ELF-1 (cell line): ENCODE measurements at places on chromosomes 5 and 9.
A peak's percentile ranks its signal among the peaks of the same experiment; 100 is the strongest.

GRCh38 chr9:76433836-76434235, 25.1 kb upstream of the GCNT1 start:
- DNase-seq: no peak

- DNase-seq: no peak
Measured at GRCh38 chr5:14331386-14331781, 188.2 kb downstream of the TRIO start.

GRCh38 chr5:83313436-83313835, 158.1 kb upstream of the VCAN start:
- no peak for DNase-seq

DNA sequence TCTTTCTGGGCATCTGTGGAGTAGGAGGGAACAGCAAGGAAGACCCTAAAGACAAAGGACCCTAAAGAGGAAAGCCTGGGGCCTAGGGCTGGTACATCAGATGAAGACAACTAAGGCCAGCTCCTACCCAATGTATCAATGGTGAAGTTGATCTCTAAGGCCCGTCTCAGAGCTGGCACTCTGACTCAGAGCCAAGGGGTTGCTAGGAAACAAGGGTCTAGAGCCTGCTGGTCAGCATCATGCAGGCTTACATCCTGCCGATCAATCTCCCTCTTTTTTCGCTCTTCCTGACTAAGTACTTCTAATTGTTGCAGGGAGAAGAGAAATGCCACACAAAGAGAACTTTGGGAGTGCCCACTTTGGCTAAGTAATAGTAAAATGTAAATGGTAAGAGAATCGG, 26.2 kb downstream of the TRIM32 start:
- DNase-seq: no peak

- DNase-seq: no peak
Measured at GRCh38 chr5:56317923-56318561, 84.9 kb upstream of the ANKRD55 start.

- DNase-seq: peak; percentile 84
Measured at GRCh38 chr9:93304574-93305496, 120.9 kb downstream of the WNK2 start.

DNA sequence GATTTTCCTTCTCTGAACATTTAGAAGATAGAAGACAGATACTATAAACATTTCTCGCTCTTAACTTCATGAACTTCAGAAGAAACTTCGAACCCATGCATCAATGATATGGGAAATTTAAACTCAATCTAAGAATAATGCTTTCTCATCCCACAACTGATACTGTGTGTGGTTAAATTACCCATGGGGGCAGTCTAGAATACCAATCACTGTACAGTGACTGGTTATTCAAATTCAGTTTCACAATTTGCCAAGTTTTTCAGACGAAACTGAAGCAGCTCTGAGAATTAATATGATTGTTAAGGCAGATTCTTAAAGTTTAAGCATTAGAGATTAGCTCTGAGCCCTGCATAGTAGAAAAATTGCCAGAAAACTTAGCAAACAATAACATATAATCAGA, 431.0 kb downstream of the SH3GL2 start:
- DNase-seq: no peak

DNA sequence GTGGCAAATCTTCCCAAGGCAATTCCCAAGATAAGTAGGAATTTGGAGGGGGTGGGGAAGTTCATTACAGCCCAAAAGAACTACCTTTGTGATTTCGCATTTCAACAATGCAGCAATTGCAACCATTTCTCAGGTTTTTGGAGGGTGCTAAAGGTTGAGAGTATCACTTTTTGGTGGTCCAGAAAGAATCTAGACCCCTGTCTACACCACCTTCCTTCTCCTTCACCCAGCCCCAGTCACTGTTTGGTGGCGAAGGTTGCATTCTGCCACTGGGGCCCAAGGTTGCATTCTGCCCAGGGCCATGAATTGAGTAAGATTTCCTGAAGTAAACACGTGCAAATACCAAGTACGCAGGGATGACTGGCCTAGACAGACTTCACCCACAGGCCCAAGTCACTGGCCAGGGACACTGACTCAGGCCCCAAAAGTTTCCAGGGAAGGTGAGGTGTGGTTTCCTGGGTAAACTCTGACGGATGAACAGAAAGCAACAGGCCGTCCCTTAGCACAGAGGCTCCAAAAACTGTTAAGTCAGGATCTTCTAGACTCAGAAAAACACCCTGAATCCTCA, 5.7 kb downstream of the PDE6A start:
- peak; percentile 41 for DNase-seq

DNA sequence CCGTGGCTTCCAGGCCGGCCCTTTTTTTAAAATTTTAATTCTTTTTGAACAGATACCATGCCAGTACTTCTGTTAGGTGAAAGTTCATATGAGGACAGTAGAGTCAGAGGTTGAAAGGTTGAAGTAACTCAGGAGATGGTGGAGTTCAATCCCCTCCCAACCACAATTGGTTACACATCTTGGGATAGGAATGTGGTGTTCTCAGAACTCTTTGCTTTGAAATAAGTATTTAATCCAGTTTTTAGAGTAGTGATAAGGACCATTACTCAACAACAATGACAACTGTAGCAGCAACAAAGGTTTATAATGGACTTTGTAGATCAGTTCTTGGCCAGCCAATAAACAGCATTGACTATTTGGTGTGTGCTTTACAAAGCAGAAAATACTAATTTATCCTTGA, 116.0 kb downstream of the ARHGAP26 start:
- no peak for DNase-seq

- no peak for DNase-seq
Measured at GRCh38 chr5:106822851-106823250, 847.9 kb downstream of the EFNA5 start.

DNA sequence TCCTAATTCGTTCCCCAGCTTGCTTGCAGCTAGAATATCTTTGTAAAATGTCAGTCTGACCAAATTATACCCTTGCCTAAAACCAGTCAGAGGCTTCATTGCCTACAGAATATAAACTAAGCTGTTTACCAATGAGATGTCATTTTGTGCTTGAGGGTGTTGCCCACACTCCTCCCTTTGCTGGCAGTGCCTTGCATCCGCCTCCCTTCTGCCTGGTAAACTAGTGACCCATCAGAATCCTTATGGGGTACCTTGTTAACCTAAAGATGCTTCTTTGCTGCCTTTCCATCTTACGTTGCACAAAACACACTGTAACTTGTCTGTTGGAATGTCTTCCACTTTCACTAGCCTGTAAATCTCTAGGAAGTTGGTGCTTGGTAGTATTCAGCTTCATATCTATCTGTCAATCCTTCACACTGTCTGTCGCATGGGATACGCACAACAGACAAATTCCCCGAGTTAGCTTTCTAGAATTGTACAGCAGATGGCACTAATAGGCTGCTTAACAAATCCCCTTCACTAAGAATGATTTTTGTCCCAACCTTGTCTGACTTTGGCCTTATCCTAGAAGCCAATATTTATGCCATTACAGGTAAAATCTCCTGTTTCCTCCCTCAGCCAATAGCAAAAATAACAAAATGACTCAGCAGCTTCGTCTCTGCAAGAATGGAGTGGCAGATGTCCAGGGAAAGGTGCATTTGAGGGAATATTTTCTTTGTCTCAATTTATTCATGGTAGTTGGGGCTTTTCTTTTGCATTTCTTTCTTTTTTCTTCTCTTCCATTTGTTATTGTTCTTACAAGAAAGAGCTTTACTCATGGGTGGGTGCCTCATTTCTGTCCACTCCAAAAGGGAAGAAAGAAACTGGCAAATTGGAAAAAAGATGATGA, 3.0 kb downstream of the NUDT2 start:
- no peak for DNase-seq

DNA sequence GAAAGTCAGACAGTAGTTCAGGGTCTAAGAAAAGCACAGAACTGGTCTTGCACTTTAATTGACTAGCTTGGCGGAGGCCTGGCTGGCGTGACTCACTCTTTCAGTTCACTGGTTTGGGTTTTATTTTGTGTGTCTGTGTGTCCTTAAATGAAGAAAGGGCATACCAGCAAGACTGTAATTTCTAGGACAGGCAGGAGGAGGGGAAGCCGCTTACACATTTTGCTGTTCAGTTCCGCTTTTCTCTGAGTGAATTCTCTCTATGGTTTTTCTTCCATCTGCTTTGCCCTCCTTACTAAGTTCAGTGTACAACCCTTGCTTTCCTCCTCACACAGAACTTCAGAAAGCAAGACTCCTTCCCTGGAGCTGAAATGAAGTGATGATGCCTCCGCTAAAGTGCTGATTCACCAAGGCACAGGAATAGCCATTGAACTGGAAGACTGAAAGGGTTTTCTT, 150.8 kb downstream of the MEF2C start:
- DNase-seq: no peak

- DNase-seq: no peak
Measured at GRCh38 chr5:6394429-6395101, 16.2 kb upstream of the MED10 start.

- DNase-seq: no peak
Measured at GRCh38 chr5:115671939-115672338, 46.1 kb upstream of the TMED7 start.

- no peak for DNase-seq
Measured at GRCh38 chr5:132229236-132229635, 1.6 kb upstream of the P4HA2 start.

DNA sequence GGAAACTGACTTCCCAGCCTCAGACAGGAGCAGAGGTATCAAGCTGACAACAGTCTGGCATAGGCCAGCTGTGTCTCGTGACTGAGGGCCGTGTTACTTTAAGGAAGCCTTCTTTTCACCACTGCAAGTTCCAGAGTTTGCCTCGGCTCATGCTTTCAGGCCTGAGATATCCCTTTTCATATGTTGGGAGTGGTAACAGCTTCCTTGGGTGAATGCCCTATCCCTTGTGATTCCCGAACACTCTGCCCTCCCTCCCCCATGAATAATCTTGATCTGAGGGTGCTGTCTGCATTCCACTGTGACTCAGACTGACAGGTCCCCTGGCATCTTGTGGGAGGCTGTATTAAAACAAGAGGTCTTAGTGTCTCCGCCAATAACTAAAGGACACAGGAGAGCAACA, 49.7 kb upstream of the ARL15 start:
- peak; percentile 2 for DNase-seq

GRCh38 chr5:93572101-93572607, 8.9 kb downstream of the NR2F1-AS1 start:
- peak; percentile 50 for DNase-seq

DNA sequence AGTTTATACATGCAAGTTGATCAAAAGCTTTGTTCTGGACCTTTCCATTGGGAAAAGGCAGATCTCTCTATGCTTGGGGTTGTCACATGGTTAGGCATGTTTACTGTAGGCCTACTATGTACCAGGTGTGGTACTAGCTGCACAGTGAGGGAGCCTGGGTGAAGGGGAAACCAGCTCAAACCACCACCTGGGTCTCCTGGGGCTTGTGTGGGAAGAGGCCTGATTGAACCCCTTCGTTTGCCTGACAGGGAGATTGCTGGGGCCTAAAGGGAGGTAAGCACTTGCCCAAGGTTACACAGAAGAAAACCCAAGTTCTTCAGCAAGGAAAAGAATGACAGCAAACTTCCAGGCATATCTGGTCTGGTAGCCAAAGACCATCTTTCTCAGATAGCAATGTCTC, 145.9 kb downstream of the MELK start:
- no peak for DNase-seq

DNA sequence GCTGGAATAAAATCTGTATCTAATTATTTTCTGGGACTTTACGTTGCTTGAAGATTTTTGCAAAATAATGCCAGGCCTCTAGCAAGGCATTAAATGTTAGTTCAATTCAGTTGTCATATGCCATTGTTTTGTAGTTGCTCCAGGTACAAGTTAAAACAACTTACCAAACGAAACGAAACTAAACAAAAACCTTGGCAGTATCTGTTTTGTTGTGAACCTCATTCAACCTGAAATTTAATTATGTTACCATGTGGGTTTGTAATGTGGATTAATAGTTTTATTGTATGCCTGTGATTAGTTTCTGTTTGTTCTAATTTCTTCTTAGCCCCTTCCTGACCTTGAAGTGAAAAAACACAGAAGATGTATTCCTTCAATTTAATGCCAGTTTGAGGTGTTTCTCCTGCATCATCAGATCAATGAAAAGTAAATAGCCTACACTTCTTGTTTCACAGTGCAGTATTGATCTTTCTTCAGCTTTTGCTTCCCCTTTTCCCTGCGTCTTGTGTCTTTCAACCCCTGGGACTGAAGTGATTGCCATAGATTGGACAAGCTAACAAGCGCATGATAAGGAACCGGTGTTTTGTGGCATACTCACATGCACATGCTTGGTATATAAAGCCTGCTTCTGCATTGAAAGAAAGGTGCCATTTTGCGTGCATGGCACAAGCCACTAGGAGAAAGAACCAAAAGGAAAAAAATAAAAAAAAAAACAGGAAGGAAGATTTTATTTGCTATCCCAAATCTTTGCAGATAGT, 699.0 kb upstream of the ARRDC3 start:
- DNase-seq: no peak

DNA sequence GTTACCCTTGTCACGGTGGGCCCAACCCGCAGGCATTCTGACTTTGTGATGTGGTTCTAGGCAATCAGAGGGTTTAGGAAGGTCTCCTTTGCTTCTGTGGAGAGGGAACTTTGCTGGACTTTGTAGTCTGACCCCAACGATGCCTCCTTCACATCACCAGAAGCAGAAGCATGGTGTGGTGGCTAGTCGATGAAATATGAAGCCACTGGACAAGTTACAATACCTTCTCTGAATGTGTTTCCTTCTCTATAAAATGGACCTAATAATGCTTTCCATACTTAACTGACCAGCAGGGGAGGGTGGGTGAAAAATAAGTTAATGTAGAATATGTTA, 607 bp downstream of the SPEF2 start:
- no peak for DNase-seq

DNA sequence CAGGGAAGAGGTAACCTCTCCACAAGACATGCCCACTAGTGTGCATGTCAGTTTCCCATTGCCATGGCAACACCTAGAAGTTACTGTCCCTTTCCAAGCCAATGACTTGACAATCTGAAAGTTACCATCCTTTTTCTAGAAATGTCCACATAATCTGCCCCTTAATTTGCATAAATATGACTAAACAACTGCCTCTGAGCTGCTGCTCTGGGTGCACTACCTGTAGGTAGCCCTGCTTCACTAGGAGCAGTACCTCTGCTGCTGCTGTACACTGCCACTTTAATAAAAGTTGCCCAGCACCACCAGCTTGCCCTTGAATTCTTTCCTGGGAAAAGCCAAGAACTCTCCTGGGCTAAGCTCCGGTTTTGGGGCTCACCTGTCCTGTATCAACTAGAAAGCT, 392.4 kb downstream of the NTRK2 start:
- no peak for DNase-seq

DNA sequence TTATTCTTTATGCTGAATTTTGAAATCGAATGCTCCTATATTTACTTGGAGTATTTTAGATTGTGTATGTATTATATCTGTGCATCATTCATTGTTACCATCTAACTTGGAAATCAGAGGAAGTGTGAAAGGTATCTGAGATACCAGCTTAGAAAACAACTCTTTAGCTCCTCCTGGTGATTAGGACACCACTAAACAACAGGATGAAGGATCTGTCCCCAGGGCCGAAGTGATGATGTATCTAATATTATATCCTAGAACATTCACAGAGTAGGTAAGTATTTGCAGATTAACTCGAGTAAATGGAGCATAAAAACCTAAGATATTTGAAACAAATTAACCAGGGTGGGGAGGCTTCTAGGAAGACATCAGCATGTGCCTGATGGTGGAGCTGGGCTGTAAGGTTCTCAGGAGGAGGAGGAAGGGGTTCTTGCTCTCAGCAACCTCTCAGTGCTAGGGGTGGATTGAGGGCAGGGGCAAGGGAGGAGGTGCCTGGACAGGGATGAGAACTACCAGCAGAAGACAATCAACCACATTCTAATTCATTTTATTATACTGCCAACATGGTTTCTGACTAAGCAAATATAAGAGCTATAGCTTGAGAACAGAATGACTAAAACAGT, 2.6 kb upstream of the NFIL3 start:
- DNase-seq: no peak
